ENCODE measurements at places on chromosomes 12 and 14.

DNA sequence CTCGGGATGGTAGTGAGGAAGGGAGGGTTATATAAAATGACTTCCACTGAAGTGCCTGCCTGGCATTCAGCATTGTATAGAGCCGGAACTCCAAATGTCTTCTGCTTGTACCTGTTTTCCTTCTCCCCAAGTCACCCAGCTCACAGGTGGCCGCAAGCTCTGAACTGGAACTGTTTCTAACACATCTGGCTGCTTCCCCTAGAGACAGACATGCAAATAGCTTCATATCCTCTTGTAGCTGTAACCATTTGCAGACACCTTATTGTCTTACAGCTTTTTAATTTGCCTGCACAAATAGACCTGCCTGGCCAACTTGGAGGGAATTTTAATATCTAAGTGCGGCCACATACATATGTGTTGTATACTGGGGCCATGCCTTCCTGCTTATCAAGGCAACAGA lies 126.0 kb downstream of the CHST11 start:
- DNase-seq = no peak

DNA sequence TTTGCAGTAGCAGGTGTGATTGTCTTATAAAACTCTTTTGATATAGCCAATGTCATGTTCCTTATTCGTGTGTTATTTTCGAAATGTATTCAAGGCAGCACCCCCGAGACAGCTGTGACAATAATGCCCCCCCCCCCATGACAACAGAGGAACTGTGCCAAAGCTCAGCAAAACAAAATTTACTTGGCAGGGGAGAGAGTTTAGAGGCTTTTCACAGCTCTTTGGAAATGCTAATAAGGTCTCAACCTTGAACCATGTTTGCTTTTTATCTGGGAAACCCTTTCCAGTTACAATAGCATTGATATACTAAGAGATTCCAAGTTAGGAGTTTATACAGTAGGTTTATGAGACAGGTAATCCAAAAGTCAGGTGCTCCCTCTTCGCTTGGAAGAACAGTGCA lies 56.4 kb upstream of the USP44 start:
- DNase-seq = no peak

DNA sequence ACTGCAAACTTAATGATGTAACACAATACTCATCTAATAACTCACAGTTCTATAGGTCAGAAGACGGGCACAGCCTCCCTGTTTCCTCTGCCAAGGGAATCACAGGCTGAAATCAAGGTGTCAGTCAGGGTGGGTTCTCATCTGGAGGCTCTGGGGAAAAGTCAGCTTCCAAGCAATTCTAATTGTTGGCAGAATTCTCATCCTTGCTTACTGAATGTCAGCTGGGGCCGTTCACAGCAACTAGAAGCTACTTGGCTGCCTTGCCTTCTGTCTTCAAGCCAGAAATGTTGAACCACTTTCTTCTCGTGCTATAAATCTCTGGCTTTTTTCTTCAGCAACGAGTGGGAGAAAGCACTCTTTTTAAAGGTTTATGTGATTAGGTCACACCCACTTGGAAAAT lies 80.1 kb upstream of the PDZRN4 start:
- DNase-seq = no peak

DNA sequence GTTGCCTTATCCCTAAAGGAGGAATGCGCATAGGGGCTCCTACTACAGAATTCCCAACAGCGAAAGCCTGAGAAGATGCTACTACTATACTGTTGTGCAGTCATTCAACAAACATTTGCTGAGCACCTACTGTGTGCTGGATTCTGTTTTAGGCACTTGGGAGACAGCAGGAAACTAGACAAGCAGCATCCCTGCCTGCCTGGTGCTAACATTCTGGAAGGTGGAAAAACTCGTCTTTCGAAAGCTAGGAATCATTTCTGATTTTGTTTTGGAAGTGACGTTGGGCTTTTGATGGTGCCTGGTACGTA lies 131.5 kb upstream of the NCOR2 start:
- DNase-seq = no peak

DNA sequence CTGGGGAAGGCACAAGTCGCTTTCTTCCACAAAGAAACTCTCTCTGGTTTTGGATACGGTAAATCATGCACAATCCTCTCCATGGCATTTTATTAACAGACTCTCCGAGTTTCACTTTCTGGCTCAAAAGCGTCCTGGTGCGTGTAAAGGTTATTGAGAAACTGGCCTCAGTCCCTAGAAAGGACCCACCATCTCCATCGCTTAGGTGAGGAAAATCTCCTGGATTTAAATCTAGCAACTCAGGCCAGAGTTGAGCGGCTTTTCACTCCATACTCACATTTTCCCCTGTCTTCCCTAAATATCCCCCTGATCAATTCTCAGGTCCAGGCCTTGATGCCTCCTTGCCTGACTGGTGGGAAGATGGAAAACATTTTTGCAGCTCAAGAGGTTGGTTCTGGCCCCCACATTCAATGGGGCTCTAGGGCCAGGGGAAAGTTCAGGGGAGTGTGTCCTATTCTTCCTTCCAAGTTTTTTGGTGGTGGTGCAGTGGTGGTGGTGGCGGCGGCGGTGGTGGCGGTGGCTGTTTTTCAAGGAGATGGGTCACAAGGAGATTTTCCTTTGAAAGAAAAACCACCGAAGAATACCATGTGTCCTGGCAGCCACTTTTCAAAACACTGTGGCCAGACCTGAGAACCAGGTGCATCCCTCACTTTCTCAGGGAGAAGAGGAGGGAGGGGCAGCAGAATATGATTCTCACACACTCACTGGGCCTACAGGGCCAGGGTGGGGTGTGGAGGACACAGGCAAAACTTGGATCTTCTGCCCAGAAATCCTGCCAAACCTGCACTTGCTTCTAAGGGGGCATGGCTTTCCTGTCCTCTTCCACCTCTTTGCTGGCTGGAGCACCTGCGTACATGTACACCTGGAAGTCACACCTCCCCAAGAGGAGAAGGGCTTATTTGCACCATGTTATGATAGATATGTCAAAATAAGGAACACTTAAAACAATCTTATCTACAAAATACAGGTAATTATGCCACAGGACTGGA lies 46.7 kb upstream of the PNMA1 start:
- DNase-seq = no peak

DNA sequence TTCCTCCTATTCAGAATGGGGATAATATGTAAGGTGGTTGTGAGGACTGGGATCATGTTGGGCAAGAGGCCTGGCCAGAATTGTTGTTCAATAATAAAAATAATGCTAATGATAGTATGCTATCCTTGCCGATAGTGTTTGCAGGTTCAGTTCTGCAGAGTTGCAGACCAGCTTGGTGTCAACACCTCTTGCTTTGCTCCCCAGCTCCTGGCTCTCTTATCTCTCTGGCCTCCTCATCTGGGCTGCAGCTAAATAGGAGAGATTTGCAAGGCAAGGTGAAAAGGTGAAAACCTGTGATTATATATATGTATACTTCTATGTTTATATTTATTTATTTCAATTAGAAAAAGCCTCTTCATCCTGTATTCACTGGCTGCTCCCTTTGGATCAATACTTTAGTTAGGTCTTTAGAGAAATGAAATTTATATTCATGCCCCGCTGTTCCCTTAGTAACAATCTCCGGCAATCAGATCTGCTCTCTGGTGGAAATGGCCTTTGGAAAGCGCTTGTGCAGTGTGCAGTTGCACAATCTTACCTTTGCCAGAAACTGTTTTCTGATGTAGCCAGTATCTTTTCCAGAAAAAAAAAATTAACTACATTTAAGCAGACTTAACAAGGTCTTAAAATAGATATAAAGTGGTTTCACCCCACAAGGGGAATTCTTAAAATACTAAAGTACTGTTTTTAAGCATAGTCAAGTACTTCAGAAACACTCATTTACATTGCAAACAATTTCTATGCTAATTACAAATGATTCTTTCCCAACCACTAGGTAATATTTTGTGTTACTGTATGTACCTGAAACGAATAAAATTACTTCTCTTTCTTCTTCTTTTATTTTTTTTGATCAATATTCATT lies 19.1 kb upstream of the ACVR1B start:
- DNase-seq = no peak

- no peak for DNase-seq
These were observed 207.3 kb upstream of the ARID2 start for GRCh38 chr12:45522227-45522626.

- DNase-seq = peak; percentile 71
These were observed 7.4 kb upstream of the GLRX5 start for GRCh38 chr14:95527387-95528002.

- DNase-seq = no peak
These were observed 23.2 kb upstream of the BDKRB2 start for GRCh38 chr14:96181186-96182056.
